Activated naive CD8-positive, alpha-beta T cell treated with anti-CD3 and anti-CD28 coated beads, Interleukin-2, amount 10 ng/mL, durations not matched to agents 7 days and 5 days (primary cell): ENCODE measurements at places on chromosomes 1 and 21.

GRCh38 chr1:246680696-246681130 lies 43.5 kb upstream of the SCCPDH start:
- no peak for DNase-seq

- no peak for DNase-seq
Observed at GRCh38 chr1:225820522-225821120, 10.7 kb downstream of the EPHX1 start.

GRCh38 chr1:10639775-10640578 lies 156.5 kb downstream of the CASZ1 start:
- no peak for DNase-seq

GRCh38 chr1:217554849-217555248 lies 76.0 kb downstream of the GPATCH2 start:
- DNase-seq: no peak

- no peak for DNase-seq
Observed at GRCh38 chr1:97573553-97573952, 347.3 kb downstream of the DPYD start.
